ENCODE measurements at places on chromosomes 2 and 18.

- DNase-seq, result no peak
Measured at GRCh38 chr18:457140-457519, 43.4 kb downstream of the COLEC12 start.

GRCh38 chr2:180618570-180618969 lies 361.8 kb upstream of the UBE2E3 start:
- no peak for DNase-seq

GRCh38 chr2:129024796-129025195 lies 706.1 kb upstream of the HS6ST1 start:
- DNase-seq, result no peak

GRCh38 chr2:98155716-98156115 lies 68.7 kb downstream of the VWA3B start:
- no peak for DNase-seq

DNA sequence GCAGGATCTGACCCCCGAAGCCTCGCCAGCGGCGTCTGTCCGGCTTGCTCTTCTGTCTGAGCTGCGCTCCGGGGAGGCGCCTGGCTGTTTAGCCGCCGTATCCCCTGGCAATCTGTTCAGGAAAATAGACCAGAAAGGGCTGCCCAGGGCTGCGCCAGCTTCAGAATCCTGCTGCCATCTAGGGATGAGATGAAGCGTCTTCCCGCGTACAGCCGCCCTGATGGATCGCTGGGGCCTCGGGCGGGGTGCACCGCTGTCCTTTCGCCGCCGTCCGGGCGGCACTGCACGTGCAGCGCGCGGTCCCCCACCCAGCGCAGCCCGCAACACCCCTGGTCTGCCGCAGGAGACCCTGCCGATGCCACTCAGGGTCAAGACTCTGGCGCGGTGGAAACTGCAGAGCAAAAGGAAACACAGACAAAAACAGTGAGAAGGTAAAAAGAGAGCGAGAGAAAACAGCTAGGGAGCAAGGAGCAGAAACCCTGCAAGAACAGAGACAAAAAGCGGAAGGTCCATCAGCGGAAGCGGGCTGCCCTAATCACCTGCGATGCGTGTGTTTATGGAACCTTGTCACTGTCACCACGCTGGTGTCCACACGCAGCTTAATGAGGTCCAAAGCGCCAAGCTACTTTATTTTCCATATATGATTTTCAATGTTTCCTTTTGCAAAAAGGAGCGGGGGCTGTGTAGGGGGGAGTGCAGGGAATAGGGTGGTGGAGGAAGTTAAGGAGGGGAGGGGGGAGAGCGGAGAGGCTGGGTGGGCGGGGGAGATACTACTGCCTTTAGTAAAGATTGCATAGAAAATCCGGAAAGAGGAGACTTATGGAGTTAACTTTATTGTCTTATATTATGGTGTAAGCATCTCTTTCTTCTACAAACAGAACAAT lies 2113.3 kb upstream of the PIK3C3 start:
- DNase-seq, result no peak

- no peak for DNase-seq
Measured at GRCh38 chr2:127039387-127040031, 67.4 kb downstream of the BIN1 start.

- DNase-seq, result no peak
Measured at GRCh38 chr2:121532347-121532766, 1.7 kb downstream of the RNU4ATAC start.

- DNase-seq, result no peak
Measured at GRCh38 chr2:230666885-230667712, 45.5 kb upstream of the CAB39 start.

- DNase-seq, result no peak
Measured at GRCh38 chr2:171289991-171290390, 129.3 kb upstream of the TLK1 start.

GRCh38 chr2:86274918-86275275 lies 62.5 kb downstream of the REEP1 start:
- DNase-seq, result peak; percentile 47

- DNase-seq, result no peak
Measured at GRCh38 chr18:46152436-46152807, 48.2 kb downstream of the HAUS1 start.

- peak; percentile 25 for DNase-seq
Measured at GRCh38 chr2:1830936-1831619, 86.8 kb upstream of the PXDN start.

GRCh38 chr2:108967757-108968156 lies 21.3 kb downstream of the EDAR start:
- DNase-seq, result no peak

- peak; percentile 45 for DNase-seq
Measured at GRCh38 chr18:7545734-7546133, 21.4 kb upstream of the PTPRM start.

GRCh38 chr2:67091681-67092080 lies 305.5 kb upstream of the ETAA1 start:
- no peak for DNase-seq

DNA sequence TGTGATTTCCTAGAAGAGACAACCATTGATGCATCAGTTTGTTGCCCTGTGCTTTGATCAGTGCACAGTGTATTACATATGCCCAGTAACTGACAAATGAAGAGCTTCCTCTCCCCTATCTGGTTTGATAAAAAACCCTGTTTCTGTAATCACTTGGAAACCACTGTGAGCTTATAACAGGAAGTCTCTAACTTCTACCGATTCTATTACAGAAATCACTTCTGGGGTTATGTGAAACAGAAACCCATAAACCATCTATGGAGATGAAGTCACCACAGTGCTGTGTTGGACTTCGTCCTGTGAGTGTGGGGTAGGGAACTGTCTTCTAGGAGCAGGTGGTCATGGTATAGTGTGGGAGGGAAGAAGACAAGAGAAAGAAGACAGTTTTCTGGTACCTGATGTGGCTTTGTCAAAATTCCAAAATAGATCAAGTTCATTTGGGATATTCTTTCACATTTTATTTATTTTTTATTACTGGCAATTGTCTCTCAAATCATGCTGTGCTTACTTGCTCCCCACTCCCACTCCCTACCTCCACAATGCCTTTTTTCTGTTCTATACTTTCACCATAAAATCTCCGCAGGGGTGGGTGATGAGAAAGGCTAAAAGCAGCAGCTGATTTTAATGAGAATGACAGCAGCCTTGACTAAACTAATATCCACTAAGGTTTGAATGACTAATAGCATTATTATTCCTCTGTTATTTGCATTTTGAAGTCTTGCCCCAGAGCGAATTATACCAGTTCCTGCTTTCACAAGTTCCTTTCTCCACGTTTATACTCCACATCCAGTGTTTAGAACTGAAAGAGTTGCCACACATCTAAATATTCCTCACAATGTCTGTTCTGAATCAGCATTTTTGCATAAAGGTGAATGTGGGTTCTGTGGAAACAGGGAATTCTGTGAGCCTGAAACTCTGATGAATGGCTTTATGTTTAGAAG lies 41.7 kb upstream of the RND3 start:
- peak; percentile 79 for DNase-seq

DNA sequence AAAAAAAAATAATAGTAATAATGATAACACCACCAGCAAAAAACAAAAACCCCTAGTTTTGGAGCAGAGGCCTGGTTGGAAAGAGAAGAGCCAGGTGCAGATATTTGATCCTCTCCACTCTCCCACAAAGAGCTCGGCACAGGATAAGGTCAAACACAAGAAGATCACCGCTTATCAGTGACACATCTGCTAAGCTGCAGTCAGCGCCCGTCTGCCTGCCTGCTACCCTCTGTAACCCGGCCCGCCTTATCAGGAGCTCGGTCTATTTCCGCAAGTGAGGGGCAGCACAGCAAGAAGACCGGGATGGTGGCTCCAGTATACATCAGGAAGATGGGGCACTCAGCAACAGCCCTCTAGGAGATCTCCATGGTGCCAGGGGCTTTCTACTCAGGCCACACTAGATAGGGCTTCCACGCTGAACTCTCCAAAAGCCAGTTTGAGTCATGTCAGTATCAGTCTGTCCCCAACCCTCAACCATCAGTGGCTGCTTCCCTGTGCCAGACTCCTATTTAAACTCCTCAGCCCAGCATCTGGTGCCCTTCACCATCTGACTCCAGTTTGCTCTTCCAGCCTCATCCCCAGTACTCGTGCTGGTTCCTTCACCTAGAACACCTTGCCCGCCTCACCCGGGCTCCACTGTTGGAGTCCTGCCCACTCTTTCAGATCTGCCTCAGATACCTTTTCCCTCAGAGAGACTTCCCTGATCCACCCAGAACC lies 67.3 kb upstream of the PPP1CB start:
- DNase-seq, result no peak

DNA sequence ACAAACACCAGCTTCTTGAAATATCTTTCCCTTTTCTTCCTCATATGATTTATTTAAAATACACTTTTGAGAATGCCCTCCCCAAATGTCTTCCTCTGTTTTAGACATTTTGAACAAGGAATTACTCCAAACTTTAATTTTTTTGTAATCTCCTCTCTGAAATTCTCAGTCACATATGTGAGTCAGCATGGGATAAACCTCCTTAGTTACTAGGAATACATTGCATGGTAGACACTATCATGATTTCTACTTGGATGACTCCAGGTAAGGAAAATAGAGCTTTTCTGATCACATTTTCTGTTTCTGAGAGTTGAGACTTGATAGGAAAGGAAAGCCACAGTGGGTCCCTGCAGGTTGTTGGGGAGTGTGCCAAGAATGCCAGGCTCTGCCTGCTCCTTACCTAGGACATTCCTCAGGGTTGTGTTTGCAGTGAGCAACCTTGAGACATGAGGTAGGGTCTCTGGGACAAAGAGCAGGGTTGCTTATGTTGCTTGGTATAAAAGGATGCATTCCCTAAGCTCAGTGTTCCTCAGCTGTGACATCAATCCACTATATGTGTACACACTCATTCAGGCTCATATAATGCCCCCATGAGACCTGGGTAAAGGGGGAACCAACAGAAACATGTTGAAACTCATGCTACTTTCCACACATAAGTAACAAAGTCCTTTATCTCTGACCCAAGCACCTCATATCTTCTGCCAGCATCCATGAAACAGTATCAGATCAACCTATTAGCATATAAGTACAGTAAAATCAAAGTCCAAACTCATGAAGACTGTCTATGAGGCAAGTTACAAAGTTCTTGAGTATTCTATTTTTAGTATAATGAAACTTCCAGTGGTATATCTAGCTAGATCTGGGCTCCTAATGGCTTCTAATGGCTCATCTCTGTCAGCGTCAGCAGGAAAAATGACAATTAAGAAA lies 112.8 kb upstream of the SCN1A start:
- no peak for DNase-seq

DNA sequence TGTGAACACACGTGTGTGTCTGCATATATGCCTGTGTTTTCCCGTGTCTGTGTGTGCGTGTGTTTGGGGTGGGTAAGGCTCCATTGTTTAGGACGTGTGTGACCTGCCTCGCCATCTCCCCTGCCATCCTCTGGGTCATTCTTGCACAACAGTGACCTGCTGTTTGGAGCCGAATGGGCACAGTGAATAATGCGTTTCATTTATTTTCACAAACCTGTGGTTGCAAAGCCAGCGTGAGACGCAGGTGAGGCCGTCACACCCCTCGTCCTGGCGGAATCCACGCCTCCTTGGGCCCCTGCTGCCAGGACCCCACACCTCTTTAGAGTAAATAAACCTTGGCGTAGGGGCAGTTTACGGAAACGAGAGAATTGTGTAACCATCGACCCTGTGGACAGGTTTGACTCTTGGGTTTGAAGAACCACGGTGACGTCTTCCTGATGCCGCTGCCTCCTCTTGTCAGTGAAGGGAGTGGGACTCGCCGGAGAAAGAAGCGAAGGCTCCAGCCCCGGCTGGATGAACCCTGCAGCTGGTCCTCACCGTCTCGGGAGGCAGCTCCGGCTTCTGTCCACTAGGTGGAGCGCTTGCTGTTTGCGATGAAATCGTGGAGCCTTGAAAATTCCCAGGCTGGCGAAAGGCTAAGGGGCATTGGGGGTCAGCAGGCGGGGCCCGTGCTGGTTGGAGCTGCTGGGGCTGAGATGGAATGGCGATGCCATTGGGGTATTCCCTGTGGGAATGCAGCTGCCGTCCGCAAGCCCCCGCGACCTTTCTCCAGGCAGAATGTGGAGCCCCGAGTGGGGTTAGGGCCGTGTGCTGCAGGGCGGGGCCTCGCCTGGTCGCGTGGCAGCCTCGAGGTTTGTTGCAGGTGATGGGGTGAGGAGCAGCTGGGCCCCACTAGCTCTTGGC lies 81.1 kb downstream of the RTP5 start:
- DNase-seq, result peak; percentile 43

DNA sequence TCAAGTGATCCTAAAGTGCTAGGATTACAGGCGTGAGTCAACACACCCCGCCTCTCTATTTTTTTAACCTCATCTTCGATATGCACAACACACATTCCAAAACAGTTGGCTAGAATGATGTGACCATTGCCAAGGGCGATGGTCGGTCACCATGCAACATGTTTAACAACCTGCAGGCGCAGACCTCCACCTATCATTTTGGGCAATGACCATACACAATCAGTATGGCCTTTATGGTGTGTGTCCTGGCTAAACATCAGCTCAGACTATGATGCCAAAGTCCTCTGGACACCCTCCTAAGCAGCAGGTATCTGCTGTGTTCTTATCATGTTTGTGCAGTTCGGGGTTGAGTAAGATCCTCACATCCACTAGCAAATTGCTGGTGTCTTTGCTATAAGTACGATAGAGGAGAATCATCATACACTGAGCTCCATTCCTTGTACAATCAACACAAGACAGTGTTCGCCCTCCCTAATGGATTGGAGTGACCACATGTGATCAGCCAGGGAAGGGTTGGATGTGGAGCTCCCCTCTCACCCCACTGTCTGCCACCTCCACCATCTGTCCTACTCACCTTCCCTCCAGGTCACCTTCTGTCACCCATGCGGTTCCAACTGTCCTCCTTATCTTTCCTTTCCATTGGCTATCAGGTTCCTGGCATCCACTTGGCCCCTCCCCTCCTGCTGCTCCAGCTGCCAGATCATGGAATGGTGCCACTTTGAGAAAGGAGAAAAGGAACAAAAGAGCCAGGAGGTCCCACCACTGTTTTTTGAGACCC lies 7.9 kb upstream of the RNF152 start:
- no peak for DNase-seq

DNA sequence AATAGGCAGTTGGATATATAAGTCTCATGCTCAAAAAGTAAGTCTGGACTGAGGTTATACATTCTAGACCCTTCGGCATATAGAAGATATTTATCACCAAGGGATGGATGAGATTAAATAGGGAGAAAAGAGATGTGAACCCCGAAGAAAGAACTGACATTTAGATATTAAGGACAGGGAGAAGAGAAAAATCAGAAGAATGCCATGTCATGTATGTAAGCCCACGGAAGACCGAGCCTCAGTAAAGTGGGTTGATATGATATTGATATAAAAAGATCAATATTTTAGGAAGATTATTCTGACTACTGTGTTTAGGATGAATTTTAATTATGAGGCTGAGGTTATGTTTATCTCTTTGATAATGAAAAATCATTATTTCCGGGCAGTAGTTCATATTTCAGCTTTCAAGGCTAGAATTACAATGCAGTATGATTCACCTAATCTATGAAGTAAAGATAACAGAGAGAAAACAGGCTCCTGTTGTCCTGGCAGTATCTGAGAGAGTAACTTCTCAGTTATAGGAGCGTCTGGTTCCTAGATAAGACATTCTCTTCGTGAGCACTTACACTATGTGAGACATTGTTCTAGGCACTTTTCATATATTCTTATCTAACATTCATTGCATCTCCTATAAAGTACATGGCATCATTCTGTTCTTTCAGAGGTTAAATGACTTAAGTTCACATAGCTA lies 83.0 kb downstream of the UBR3 start:
- DNase-seq, result peak; percentile 60

Data from NCI-H226 (cell line).